ENCODE measurements at places on chromosomes 11 and 22. TPM values are rescaled to one million over a fixed set of nuclear protein-coding genes. Genes with fewer than 3 reads are reported as not detected.

DNA sequence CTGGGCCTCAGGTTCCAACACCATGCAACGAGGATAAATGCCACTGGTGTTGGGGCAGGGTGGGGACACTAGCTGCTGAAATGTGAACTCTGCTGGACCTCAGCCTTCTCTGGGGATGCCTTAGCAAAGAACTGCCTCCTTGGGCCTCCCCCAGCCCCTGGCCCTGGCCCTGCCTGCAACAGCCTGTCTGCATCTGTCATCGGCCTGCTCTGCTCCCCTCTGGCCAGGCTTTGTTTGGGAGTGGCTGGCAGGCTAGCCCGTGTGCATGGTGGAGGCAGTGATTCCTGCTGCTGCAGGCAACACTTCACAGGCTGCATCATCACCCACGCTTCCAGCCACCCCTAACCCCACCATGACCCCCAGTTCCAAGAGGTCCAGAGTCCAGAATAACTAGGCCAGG is 11.5 kb upstream of the MYOD1 start:
- no peak for DNase-seq

DNA sequence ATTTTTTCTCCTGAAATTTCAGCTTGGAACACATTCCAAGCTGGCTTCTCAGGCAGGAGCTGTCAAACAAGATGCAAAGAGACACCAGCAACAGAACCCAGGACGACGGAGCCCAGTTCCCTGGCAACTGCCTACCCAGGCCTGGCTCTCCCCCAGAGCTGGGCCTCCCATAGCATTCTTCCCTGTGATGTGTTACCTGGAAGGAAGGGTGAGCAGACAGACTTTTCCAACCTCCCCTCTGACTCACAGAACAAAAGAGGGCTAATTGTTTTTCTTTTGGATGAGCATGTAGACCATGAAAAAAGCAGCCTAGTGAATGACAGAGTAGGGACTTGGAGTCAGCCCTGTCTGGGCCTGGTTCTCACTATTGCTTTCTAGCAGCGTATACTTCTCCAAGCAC is 55.3 kb upstream of the BMAL1 start:
- no peak for DNase-seq

Gene PRODH
- total RNA-seq: 0.09 TPM

- no peak for DNase-seq
Observed at GRCh38 chr11:33057284-33057683, 17.9 kb downstream of the TCP11L1 start.

DNA sequence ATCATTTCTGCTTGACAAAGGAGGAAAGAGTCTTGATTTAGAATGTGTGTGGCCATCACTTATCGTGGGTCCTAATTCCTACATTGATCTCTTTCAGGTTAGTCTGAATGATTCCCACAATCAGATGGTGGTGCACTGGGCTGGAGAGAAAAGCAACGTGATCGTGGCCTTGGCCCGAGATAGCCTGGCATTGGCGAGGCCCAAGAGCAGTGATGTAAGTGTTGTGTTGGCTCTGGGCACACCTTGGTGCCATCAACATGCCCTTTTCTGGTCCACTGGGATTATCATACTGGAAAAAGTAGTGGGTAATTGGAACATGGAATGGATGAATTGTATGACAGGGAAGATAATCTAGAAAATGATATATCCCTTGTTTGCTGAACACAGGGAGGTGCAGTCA is 17.1 kb upstream of the SORL1-AS1 start:
- DNase-seq: no peak

DNA sequence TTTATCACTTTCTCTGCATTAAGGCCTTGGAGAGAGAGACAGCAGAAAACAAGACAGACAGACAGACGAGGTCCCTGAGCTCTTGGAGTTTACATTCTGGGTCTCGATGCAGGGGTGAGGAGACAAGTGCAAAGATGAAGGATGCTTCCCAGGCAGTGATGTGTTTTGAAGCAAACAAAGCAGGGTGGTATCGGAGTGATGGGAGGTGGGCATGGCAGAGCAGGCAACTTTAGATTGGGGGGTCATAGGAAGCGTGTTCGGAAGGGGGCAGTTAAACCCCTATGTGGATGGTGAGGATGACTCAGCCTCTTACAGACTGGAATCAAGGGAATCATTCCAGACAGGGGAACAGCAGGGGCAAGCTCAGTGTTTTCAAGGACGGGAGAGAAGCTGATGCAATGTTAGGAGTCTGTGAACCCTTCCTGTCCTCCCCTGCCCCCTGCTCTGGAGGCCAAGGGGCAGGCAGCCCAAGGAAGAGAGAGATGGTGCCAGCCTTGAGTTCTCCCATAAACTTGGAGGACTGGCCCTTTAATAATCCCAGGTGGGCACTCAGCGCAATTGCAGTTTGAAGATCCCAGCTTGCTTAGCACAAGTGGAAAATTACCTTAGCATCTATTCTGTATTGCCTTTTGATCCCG is 180.2 kb downstream of the CHST1 start:
- no peak for DNase-seq

- DNase-seq: no peak
Observed at GRCh38 chr11:101254037-101254436, 124.4 kb upstream of the PGR start.

GRCh38 chr11:34805937-34806336 is 110.2 kb downstream of the APIP start:
- no peak for DNase-seq

- peak; percentile 31 for DNase-seq
Observed at GRCh38 chr11:64620381-64620971, 29.5 kb downstream of the SLC22A12 start.

- peak; percentile 86 for DNase-seq
Observed at GRCh38 chr11:47152953-47153950, 23.4 kb downstream of the ARFGAP2 start.

GRCh38 chr11:88555829-88556202 is 218.3 kb upstream of the CTSC start:
- DNase-seq: no peak

- DNase-seq: no peak
Observed at GRCh38 chr11:34208266-34209135, 103.1 kb downstream of the NAT10 start.

DNA sequence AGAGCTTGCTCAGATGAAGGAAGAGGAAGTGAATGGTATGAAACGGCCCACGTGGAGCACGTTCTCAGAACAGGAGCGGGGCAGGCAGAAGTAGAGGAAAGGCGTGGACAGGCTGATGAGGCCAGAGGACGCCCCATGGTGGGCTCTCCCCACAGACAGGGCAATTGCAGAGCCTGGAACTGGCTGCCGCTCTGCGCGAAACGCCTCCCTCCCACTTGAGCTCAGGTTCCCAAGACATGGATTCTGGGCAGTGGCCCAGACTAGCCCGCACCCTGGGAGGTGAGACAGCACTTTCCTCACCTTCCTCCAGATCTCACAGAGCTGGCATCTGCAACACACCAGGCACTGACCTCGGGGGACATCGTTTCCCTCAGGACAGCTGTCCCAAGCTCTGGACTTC is 117.6 kb downstream of the PHF21B start:
- no peak for DNase-seq

GRCh38 chr11:65559951-65560537 is 1.9 kb upstream of the LTBP3 start:
- DNase-seq: no peak

Gene PDGFB
- 0.80 TPM for total RNA-seq

- no peak for DNase-seq
Observed at GRCh38 chr11:112082729-112083128, 3.8 kb downstream of the TIMM8B start.

Gene HBD
- total RNA-seq: not detected

DNA sequence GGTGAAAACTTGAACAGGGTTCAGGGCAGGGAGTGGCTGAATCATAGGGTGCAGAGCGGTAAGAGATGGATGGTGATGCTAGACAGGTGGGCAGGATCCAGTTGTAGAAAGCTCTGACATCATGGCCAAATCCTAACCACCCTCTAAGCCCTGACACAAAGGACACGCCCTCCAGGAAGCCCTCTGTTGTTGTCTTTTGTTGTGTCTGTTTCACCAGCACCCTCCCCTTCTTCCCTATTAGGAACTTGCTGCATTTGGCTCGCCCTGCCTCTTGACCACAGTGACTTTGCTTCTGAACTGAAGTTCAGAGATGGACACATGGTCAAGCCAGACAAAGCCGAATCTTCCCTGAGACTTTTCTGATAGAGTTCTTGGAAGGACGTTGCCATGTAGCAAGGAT is 14.2 kb upstream of the APOL6 start:
- DNase-seq: no peak

Gene ANO5
- total RNA-seq: 3.4 TPM

DNA sequence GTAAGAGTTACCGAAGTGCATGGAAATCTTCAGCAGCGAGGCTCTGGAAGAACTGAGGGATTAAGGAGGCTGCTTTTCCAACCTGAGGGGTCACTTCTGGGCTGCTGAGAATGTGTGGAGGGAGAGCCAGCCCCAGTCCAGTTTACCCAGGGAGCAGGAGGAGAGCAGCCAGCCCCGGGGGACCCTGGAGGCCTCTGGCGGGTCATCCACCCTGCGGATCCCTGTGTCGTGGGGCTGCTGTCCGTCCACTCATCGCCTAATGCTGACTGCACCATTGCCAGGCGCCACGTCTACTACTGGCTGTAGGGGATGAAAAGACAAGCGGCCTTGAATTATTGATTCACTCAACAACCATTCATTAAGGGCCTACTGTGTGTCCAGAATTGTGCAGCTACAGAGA is 228.7 kb upstream of the TBCEL start:
- no peak for DNase-seq

Gene PHOX2A
- total RNA-seq: 5.6 TPM

Gene CASP12
- not detected for total RNA-seq

DNA sequence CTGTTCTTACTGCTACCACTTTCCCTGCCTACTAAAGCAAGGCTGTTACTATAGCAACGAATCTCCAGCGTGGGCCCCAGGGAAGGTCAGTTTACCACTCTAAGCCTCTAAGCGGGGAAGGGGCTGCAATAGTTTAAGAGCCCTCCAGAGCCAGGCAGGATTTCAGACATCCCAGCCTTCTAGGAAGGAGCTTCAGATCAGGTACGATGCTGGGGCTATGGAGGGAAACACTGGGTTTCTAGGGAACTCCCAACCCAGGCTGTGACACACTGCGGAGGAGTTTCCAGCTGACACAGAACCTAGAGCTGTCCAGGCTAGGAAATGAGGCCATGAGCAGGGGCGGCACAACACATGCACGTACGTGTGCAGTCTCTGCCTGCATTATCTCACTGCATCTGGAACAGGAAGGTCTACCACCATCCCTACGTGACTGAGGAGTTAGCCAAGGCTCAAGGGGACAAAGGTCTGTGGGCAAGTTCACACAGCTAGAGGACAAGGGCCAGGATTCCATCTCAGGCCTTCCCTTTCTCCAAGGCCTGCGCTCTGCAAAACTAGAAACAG is 20.4 kb downstream of the HPS4 start:
- DNase-seq: no peak

Gene MMP10
- not detected for total RNA-seq

Gene APOA5
- total RNA-seq: not detected

Gene PIWIL4
- total RNA-seq: 0.68 TPM

Gene RGL4
- total RNA-seq: not detected

GRCh38 chr22:37708580-37709444 is 12.0 kb downstream of the TRIOBP start:
- no peak for DNase-seq

Gene POTEH
- total RNA-seq: not detected

Gene SUSD2
- total RNA-seq: 0.66 TPM

- no peak for DNase-seq
Observed at GRCh38 chr11:116888024-116888423, 50.6 kb upstream of the APOA1 start.

Gene BLID
- total RNA-seq: not detected

DNA sequence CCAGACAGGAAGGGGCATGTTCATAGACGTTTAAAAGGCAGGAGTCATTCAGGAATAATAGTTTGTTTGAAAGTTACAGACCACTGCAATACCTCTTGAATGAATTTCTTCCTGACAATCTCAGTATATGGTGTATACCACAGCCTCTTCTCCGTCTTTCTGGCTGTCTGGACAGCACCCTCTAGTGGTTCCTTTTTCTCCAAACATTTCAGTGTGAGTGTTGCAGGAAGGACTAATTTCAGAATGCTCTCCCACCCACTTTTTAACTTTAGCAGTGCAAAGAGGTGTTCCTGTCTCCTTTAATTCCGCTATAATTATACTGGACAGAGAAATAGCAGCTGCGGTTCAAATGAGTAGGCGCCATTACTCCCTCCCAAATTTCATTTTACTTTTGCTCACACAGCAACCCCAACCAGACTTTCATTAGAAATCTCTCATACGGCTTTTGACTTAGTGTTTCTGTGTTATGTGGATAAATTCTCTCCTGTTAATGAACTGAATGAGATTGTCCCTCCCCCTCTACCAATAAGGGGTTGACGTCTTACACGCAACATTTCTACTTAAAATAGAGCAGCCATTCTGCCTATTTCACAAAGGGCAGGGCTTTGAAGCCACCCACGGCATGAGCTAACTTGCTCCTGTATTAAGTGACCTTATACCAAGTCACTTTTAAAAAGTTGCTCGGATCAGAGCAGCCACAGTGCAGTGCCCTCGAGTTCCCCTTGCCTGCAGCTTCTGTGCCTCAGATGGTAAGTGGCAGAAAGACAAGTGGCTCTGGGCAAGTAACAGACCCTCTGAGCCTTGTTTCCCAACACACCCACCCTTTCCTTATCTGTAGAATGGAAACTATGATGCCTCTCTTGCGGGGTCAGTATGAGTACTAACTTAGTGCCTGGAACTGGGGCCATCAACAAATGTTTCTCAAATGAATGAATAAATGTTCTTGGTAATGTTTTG is 368.6 kb downstream of the OPCML start:
- no peak for DNase-seq

GRCh38 chr22:41844513-41844912 is 11.6 kb downstream of the SREBF2 start:
- no peak for DNase-seq

- DNase-seq: no peak
Observed at GRCh38 chr11:58586998-58587397, 8.1 kb downstream of the ZFP91 start.

GRCh38 chr22:35102663-35103062 is 36.7 kb downstream of the ISX start:
- no peak for DNase-seq

- DNase-seq: no peak
Observed at GRCh38 chr11:14237444-14237961, 121.5 kb downstream of the RRAS2 start.

DNA sequence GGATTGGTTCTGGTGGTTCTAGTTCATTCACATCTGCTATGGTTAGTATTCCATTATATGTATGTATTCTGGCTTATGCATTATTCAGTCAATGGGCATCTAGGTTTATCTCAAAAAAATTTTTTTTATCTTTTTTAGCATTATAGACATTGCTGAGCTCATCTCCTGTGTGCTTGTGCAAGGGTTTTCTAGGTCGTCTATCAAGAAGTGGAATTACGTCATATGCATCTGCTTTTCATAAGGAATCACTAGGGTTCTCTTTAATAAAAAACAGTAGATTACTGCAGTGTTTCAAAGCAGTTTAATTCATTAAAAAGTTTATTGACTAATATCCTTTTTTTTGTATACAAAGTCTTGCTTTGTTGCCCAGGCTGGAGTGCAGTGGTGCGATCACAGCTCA is 21.3 kb downstream of the TBC1D22A start:
- no peak for DNase-seq

- no peak for DNase-seq
Observed at GRCh38 chr22:38655519-38656255, 505 bp downstream of the FAM227A start.

Gene OPCML
- 0.91 TPM for total RNA-seq
